Cardiac septum (tissue), 1 donor: ENCODE measurements at places on chromosomes 12 and 14. TPM values are rescaled to one million over a fixed set of nuclear protein-coding genes. Genes with fewer than 3 reads are reported as not detected.

WDHD1 gene
- 1.8 TPM for total RNA-seq

A2M gene
- total RNA-seq = 588 TPM

IFNG gene
- total RNA-seq = not detected

- DNase-seq = no peak
Measured at GRCh38 chr12:26791301-26791791, 41.6 kb downstream of the ITPR2 start.

- DNase-seq = no peak
Measured at GRCh38 chr14:96368534-96368933, 5.2 kb downstream of the GSKIP start.
